ENCODE measurements at places on chromosomes 4 and X.

GRCh38 chr4:179521952-179522351 lies 2079.7 kb upstream of the AGA start:
- DNase-seq = no peak

- DNase-seq = no peak
Measured at GRCh38 chr4:107219681-107220080, 183.6 kb upstream of the DKK2 start.

- no peak for DNase-seq
Measured at GRCh38 chrX:15881381-15881897, 26.8 kb upstream of the AP1S2 start.

DNA sequence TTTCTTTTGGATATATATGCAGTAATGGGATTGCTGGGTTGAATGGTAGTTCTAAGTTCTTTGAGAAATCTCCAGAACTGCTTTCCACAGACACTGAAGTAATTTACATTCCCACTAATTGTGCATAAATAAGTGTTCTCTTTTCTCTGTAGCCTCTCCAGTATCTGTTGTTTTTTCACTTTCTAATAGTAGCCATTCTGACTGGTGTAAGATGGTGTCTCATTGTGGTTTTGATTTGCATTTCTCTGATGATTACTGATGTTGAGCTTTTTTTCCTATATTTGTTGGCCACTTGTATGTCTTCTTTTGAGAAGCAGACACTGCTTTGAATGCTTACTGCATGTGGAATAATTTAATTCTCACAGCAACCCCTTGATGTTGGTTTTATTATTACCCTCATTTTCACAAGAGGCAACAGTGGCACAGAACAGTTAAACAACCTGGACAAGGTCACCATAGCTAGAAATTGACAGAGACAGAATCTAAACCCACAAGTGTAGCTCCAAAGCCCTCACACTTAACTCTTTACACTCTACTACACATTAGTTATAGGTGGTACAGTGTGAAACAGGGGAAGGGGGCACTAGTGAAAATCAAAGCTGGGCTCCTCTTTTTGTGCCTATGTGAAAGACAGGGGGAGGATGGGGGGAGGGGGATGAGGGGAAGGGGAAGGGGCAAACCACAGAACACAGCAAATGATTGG lies 96.1 kb downstream of the REELD1 start:
- no peak for DNase-seq

DNA sequence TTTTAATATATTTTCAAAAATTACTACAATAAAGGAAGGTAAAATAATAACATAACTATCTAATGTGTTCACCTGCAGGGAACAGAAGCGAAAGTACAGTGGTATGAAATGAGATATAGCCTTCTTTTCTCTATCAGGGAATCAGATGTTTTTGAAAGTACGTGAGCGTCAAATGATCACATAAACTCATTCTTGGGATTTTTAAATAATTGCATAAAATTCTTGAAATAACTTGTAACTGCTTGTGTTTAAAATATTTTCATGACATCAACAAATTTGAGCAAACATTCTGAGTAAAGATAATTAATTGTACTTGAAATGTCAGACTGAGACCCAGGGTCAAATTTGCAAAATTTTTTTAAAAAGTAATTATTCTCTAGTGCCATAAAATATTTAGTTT lies 193.5 kb upstream of the NEIL3 start:
- no peak for DNase-seq

GRCh38 chr4:146407669-146408084 lies 114.1 kb downstream of the SLC10A7 start:
- DNase-seq = no peak

GRCh38 chr4:19005211-19005610 lies 983.7 kb upstream of the LCORL start:
- no peak for DNase-seq

- no peak for DNase-seq
Measured at GRCh38 chrX:10479508-10479907, 140.9 kb downstream of the MID1 start.

DNA sequence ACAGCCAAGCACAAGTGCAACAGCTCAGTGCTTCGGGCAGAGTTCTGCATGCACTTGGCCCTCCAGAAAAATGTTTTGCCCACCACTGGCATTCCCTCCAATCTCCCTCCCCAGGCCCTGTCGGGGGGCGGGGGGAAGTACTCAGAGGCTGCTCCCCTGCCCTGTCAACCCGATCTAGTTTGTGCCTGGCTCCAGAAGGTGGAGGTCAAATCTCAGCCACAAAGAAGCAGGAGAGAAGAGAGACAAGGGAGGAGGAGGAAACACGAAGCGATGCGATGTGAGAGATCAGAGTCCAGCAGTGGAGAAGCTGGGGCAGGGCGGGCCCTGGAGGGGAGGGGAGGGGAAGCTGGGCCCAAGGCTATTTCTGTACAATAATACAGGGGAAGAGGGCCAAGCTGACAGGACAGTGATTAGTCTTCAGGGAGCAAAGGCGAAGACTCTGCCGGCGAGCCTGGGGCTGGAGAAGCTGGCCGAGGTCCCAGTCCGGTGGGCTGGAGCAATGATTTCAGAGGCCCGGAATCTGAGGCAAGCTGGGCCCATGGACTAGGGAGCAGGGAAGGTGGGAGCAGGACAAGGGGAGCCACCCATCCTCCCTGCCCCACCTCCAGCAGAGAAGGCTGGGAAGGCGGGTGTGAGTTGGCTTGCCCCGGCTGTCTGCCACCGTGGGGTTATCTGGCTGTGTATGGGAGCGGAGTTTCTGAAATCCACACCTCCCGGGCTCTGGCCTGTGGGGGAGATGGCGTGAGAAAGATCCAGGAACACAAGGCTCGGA lies 167.1 kb downstream of the EFNB1 start:
- DNase-seq = peak; percentile 7

- no peak for DNase-seq
Measured at GRCh38 chrX:152821145-152821765, 9.3 kb downstream of the CETN2 start.

DNA sequence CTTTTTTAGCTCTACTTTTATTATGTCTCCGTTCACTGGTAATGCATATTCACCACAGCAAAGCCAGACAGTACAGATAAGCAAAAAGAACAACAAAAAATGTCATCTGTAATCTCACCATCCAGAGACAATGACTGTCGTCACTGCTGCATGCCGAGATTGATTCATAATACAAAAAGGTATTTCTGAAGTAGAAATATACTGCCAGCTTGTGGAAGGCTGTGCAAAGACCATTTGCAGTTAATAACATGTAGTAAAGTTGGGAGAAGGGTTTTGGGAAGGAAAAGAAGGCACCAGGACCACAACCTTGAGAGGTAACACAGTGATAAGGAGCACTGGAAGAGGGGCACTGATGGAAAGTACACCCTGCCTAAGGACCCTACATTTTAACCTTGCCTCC lies 223.0 kb upstream of the ZIC3 start:
- no peak for DNase-seq

GRCh38 chr4:165680821-165681220 lies 192.2 kb upstream of the TLL1 start:
- no peak for DNase-seq

GRCh38 chrX:154596290-154596929 lies 11.5 kb downstream of the CTAG1A start:
- no peak for DNase-seq

DNA sequence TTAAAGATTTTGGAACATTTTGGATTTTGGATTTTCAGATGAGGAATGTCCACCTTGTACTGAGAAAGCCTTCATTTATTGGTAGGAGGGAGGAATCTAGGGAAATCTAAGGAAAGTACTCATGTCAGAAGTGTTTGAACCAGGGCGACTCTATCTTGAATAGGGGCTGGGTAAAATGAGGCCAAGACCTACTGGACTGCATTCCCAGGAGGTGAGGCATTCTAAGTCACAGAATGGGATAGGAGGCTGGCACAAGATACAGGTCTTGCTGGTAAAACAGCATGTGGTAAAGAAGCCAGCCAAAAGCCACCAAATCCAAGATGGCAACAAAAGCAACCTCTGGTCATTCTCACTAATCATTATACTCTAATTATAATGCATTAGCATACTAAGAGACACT lies 118.9 kb downstream of the MXRA5 start:
- no peak for DNase-seq

DNA sequence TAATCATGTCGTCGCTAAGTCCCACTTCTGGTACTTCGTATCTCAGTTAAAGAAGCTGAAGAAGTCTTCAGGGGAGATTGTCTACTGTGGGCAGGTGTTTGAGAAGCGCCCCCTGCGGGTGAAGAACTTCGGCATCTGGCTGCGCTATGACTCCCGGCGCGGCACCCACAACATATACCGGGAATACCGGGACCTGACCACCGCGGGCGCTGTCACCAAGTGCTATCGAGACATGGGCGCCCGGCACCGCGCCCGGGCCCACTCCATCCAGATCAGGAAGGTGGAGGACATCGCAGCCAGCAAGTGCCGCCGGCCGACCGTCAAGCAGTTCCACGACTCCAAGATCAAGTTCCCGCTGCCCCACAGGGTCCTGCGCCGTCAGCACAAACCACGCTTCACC lies 11.3 kb downstream of the PNCK start:
- no peak for DNase-seq

DNA sequence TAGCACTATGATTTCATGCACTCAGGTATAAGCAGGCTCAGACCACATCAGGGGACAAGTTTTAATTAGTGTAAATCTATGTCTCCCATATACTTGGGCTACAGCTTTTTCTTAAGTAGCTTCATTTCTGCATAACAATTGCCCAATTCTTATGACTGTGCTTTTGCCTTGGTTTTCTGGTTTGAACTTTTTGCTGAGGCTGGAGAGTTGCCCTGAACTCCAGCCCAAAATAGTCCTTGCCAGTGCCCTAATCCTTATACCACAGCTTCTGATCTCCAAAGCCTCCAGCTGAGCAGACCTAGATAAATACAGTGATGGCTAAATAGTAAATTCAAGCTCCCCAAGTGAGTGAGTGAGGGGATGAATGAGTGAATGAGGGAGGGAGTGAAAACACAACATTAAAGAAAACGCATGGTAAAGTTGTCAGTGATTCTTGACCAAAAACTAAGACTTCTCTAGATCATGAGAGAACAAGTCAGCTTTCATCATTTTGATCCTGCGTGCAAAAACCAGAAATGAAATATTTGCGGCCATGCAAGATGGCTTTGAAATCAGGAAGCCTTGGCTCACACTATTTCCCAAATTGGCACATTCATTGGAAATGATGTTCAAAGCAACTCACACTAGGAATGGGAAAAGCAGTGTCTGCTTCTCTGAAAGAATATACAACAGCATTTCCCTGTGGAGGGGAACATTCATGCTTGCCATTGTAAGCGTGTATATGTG lies 437.1 kb upstream of the CTSO start:
- no peak for DNase-seq

DNA sequence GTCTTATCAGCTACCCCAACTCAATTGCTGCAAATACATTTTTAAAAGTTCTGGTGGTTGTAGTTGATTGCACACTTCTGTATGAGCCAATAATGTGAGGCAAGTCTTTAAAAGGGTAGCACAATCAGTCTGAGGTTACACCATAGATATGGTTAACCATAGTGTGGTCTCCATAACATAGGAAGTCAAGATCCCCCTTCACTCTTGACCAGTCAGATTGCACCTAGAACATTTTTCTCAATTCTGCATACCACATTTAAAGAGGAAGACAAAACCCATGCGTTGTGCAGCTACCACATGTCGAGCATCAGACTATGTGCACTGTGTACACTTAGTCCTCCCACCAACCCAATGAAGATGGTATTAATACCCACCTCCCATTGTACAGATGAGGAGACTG lies 26.5 kb upstream of the CYBB start:
- no peak for DNase-seq

DNA sequence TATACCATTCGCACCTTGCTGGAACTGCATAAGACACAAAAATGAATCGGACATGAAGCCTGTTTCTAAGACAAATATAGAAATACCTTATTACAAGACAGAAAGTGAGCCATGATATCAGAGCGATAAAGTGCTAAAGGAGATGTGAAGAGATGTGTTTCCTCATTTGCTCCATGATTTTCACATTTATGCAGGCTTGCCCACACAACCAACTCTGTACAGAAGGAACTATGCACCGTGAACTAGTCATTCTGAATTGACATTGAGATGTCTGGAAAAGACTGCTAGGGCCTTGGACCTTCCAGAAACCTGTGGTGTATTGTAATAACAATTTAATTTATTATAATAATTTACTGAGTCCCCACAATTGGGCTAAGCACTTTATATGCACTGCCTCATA lies 38.6 kb upstream of the TXK start:
- DNase-seq = no peak

DNA sequence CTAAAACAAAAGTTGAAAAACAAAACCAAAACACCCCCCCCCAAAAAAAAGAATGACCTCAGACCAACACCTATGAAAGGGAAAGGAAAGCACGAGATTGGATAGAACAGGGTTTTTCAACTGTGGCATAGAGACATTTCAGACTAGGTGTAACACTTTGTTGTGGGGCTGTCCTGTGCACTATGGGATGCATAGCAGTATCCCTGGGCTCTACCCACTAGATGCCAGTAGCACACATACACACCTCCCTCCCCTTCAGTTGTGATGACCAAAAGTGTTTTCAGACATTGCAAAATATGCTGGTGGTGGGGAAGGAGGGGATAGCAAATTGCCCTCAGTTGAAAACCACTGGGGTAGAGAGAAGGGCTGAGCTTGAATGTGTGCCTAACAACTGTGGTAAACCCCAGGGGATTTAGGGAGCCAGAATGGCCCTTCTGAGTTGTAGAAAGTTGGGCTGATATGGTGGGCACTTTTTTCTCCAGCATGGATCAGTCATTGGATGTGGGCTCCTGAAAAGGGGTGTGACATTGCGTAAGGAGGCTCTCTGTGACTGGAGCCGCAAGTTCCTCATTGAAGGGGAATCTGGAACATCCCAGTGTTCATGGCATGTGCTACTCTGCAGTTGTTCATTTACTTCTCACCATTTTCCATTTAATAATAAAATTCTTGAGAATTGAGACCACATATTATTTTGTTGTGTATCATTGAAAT lies 8.8 kb upstream of the GEMIN8 start:
- no peak for DNase-seq

- DNase-seq = peak; percentile 78
Measured at GRCh38 chrX:44675362-44676024, 132.8 kb upstream of the FUNDC1 start.

DNA sequence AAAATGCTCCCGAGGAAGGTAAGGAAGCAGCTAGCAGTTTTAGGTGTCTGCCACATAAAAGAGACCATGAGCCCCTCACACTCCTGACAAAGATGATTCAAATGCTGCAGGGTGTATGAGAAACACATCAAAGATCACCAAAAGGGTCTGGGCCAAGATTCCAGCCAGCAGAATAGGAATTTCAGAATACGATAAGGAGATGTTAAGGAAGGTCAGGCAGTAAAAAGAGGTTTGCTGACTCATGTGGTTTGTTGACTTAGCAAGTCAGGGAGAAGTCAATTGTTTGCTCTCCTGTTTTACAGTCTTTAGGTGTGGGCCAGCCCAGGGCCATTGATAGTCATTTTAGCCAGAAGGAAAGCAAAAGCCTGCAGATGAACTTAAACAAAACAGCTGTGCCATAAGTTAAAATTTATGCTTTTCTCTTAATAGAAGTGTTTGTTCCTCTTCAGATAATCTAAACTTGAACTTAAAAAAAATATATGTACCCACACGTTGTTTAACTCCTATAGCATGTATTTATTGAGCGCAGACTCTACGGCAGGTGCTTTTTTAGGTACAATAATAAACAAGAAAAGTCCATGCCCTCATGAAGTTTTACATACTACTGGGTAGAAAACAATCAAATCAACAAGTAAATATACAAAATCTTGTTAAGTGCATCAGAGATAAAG lies 115.6 kb downstream of the CAMK2D start:
- no peak for DNase-seq
